HTR-8/SVneo (cell line): ENCODE measurements at places on chromosomes 16 and 17.

DNA sequence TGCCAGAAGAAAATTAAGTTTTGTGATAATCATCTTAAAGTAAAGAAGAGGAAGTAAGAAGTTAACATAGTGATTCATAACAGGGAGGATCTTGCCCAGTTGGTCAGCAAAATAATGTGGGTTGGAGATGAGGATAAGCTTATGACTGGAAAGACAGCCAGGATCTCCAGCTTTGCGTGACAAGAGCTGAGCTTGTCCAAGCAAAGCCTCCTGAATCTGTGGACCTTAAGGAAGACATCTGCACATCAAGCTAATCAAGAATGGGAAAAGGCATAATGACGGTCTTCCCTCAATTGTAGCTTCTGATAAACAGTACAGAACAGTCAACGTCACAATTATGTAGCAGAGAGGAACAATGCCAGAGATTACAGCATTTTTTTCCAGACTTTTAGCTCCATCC, 744.7 kb upstream of the GOT2 start:
- no peak for DNase-seq

DNA sequence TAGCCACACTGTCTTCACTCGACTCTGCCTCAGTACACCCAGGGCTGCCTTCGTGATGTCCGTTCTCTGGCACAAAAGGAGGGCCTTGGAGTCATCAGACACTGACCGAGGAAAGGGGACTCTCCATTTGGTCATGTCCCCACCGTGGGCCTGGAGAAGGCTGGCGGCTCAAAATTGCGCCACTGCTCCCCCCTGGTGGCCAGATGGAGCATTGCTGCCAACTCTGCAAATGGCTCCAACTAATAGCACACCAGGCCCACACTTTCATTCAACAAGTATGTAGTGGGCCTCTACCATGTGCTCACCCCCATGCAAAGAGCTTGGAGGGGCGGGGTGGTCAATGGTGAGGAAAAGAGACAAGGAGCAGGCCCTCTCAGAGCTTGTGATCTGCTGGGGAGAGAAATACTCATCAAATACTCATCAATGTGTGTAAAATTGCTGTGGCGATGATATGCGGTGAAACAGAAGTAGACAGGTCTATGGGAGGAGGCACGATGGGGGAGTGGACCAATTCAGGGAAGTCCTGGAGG, 5.2 kb upstream of the GRIN2C start:
- DNase-seq = peak; percentile 83

- DNase-seq = no peak
Measured at GRCh38 chr17:1039511-1040215, 42.7 kb downstream of the TIMM22 start.

GRCh38 chr16:17364319-17365210, 106.2 kb downstream of the XYLT1 start:
- DNase-seq = no peak

GRCh38 chr17:51427856-51428255, 167.5 kb downstream of the UTP18 start:
- DNase-seq = no peak

GRCh38 chr16:58809213-58809612, 75.1 kb upstream of the GOT2 start:
- DNase-seq = no peak

DNA sequence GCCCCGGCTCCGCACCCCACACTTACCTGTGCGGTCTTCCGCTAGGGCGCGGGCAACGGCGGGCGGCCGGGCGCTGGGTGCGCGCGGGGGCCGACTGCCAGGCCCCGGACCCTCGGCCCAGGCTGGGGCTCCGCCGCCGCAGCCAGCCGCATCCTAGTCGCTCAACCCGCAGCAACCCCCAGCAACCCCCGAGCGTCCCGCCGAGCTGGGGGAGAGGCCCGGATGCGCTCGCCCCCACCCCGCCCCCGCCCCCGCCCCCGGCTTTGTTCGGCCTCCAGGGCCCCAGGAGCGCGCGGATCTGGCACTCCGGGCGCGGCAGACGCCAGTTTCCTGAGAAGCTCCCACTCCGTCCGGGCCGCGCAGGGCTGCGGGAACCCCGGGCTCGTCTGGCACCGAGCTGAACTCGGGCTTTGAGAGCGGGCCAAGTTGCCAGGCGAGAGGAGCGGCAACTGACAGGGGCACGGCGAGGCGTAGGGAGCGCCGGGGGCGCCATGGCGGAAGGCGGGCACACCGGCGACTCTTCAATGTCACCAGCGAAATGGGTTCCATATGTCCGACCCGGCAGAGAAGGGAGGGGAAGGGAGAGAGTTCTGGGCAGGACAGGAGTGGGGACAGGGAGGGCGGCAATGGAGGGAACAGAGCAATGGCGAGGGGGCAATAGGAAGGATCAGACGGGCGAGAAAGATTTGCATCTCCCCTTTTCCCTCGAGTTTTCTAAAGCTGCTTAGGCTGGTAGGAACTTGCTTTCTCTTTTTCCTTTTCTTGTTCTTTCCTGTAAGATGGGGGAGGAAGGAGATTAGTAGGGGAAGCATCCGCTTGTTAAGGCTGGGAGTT, 13.7 kb downstream of the HOXB4 start:
- DNase-seq = no peak

- no peak for DNase-seq
Measured at GRCh38 chr17:61797283-61797682, 66.0 kb downstream of the BRIP1 start.

DNA sequence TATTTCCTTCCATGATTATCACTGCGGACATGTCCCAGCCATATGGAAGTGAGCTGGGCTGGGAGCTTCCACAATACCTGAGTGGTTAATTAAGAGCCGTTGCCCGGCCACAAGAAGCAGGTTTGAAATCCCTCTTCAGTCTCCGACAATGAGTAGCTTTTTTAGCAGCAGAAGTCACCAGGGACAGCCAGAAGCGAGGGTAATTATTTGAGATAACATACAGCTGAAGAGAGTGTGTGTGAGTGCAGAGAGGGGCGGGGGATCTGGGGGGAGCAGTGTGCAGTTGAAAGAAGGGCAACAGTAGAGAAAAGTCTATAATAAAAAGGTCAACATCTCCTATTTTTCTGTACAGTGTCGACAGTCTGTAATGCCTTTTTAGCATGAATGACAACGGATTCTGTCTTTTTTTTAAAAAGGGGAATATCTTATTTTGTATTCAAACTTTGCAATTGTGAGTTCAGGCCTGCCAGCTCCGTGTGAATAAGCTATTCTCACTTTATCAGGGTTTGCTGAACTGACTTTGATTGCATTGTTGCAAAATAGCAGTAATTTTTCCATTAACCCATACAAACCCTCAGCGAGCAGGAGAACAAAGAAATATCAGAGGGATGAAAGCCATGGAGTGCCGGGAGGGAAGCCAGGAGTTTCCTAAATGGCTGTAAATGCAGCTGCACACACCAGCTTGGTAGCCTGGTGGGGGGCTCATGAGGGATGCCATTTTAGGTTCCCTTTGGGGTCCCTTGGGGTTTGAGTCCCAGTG, 220.3 kb upstream of the IRX3 start:
- no peak for DNase-seq

GRCh38 chr16:4315186-4316107, at the start of gene GLIS2:
TSS of gene GLIS2 (plus strand) at chr16:4316067. CDS start at chr16:4332281, 16,214 bp downstream.
- DNase-seq = peak; percentile 82

DNA sequence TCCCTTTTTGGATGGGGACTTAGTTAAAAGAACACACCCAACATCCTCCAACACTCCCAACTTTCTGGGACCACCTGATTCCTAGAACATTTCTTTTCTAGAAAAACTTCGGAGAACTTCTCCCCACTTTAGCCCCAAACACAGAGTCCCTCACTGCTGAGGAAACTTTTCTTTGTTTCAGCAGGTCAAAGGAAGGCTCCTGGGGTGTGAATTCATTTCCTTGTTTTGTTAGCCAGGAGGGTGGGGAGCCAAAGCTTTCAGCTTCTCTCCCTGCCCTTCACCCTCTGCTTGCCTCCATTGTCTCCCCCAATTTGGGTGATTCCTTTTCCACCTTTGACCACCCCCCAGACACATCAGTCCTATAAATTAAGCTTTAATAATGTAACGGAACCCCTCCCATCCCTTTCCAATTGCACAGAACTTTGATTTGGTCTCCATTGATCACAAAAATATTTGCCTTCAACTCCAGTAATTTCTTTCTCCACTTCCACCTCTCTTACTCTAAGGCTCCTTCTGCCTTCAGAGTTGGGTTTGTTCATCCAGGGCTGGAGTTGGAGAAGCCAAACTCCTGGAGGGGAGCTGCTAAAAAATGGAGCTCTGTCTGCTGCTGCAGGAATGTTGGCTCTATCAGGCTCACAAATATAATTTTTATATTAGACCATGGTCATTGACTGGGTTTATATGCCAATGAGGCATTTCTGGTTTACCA, 10.3 kb downstream of the HOXB4 start:
- DNase-seq = no peak

DNA sequence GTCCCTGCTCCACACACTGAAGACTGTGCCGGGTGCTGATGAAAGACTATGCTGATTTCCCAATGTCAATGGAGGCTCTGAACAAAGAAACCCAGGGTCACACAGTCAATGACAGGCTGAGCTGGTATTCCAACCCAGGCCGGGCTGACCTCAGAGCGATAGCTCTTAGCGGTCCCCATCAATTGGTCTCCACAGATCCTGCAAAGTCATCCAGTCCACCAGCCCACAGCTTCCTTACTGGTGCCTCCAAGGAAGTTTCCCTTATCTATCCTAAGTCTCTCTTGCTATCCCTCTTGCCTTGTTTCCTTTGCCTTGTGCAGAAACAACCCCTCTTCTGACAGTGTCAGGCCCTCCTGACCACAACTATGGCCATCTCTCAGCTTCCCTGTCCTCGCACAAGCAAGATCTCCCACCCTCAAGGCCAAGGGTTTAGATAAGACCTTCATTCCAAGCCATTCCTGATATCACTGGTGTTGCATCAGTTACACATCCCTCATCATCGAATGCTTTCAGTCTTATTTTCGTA, 52.7 kb upstream of the KSR1 start:
- DNase-seq = no peak

DNA sequence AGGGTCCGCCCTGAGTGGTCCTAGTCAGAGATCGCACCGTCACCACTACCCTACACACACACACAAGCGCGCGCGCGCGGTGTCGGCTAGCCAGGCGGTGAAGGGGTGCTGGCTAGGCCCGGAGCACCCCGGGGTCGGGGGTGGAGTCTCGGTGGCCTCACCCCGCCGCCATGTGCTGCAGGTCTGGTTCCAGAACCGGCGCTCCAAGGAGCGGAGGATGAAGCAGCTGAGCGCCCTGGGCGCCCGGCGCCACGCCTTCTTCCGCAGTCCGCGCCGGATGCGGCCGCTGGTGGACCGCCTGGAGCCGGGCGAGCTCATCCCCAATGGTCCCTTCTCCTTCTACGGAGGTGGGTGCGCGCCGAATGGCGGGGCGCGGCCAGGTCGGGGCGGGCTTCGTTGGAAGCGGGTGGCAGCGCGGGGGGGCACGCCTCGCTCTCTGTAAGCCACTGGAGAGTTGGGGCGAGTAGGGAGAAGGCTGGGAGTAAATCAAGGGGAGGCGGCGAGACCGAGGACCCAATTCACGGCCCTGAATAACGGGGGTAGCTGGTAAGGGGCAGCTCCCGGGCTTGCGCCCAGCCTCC, 4.8 kb downstream of the LHX1 start:
- no peak for DNase-seq

GRCh38 chr16:8621222-8621571, 301 bp upstream of the METTL22 start:
- no peak for DNase-seq

- DNase-seq = no peak
Measured at GRCh38 chr17:19470530-19471261, 59.7 kb downstream of the RNF112 start.

GRCh38 chr16:25045696-25046381, 30.7 kb upstream of the ARHGAP17 start:
- DNase-seq = no peak

DNA sequence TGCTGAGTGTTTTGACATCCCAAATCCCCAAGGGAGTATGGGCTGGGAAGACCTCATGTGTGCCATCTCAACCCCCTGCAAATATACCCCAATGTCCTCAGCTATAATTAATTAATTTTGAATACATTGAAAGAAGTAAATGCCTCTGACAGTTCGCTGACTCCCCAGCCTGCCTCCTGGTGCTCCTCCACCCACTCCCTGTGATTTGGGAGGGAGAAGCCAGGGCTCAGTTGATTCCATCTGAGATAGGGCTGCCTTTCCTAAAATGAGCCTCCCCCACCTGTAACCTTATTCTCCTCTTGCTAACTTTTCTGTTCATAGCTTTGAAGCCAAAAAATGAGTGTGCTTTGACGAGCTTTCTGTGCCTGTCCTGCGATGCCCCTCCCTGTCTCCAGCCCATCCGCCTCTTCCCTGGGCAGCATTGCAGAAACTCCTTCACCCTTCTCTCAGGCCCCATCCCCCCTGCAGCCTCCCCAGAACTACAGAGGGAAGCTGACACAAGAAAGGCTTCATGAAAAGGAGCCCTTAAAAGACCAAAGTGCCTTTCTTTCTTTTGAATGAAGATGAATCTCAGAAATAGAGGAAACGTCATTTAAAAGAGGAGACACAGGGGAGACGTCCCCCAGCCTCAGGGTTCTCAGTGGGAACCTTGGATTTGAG, 70.3 kb downstream of the HLF start:
- no peak for DNase-seq

DNA sequence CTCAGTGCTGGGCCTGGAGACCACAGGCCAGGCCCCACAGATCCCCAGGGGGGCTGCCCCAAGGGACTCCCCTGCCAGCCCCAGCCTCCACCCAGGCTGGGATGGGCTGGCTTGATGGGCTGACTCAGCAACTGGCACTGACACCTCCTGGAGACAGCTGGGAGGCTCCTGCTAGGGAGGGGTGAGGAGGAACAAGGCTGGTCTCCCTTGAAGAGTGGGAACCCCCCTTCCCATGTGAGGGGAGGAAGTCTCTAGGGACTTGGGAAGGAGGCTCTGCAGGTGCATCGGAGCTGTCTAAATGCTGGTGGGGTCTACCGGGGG, 10.4 kb downstream of the NHERF1 start:
- no peak for DNase-seq

GRCh38 chr17:76562734-76563148, 22.9 kb downstream of the PRCD start:
- no peak for DNase-seq

DNA sequence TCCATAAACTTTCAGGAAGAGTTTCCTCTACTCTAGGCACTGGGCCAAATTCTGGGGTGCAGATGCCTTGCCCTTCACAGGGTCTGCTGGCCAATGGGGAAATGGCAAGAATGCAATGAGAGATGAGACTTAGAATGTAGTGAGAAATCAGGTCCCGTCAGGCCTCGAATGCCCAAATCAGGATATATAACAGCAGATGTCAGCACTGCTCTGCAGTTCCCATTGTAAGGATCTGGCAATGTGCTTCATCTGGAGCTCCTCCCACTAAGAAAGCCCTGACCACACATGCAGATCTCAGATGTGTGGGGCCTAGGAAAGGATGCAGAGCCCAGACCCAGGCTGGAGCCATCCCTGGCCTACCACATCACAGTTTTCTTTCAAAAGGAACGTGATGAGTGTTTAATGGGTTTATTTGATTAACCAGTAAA, 13.9 kb upstream of the LPCAT2 start:
- DNase-seq = peak; percentile 70

GRCh38 chr16:10831894-10832886, 13.6 kb upstream of the TVP23A start:
- no peak for DNase-seq
